Cortex of kidney (tissue), 1 donor: ENCODE measurements at places on chromosomes 5 and 9.

- DNase-seq, result no peak
These were observed 5.8 kb upstream of the IFNA1 start for GRCh38 chr9:21434202-21435014.

DNA sequence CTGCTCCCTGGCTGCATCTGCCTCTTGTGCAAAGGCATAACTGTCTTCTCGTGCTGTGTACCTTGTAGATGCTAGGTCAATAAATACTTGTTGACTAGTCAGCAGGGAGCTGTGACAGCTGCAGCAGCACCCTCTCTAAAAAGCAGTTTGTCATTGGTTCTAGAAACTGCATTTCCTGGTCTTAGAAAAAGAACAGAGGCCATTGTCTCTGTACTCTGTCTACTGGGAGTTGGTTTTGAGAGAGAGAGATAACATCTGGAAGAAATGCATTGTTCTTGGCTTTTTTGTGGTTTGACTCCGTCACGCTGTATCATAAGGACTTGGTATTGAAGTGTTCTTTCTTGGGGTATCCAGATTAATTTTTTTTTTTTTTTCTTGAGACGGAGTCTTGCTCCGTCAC, 32.3 kb downstream of the SH3GLB2 start:
- DNase-seq, result no peak

GRCh38 chr9:124698265-124698664, 72.8 kb downstream of the NR6A1 start:
- DNase-seq, result no peak

DNA sequence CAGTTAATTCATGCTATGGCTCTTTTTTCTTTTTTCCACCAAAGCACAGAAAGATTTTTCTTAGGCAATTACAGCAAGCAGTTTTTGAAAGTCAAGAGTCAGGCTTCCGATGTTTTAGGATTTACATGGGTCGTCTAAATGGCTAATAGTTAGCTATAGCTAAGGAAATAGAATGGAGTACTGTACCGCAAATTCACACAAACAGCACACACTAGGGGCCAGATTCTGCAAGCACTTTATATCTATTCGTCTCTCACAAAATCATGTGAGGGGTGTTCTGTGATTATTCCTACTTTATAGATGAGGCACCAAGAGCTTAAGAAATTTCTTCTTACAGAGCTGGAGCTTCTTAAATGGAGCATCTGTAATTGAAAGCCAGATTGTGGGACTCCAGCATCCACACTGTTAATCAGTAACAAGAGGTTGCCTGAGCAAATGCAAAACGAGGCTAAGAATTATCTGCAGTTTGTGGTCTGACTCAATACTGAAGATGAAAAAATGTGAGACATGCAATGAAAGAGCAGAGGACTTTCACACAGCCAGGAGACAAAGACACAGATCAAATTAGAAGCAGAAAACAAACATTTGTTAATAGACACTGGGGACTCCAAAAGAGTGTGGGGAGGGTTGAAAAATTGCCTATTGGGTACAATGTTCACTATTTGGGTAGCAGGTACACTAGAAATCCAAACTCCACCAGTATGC, 62.7 kb upstream of the CTXN3 start:
- no peak for DNase-seq

GRCh38 chr9:72262063-72262462, 102.9 kb downstream of the ZFAND5 start:
- no peak for DNase-seq

- no peak for DNase-seq
These were observed 271.6 kb downstream of the SYK start for GRCh38 chr9:91073049-91073810.

- no peak for DNase-seq
These were observed 20.3 kb downstream of the OSTF1 start for GRCh38 chr9:75108571-75108970.

DNA sequence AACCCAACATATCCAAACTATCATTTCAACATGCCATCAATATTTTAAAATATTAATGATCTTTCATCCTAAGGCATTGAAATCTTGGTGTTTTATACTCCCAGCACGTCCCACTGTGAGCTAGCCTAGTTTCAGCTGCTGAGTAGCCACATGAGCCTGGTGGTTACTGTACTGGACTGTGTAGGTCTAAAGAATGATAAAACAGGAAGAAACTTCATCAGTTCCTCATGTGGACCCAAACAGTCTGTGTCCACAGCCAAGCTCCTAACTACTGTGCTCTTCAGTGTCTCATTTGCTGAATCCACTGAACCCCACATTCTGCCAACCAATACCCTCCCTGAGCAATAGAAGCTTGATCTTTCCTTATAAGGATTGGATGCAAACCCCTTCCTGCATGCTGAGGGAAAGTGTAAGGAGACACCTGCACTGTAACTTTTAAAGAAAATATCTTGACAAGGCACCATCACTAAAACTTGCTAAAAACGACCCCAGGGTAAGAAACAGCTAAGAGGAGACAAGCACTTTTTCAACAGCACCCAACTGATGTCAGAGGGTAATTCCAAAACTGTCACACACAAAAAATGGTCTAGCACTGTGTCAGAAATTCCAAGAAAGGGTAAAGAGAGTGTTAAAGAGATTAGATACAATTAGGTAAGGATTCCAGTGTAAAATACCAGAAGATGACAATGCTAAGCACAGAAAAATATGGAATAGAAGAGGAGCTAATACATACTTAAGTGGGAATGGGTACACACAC, 126.9 kb downstream of the SPOCK1 start:
- no peak for DNase-seq

DNA sequence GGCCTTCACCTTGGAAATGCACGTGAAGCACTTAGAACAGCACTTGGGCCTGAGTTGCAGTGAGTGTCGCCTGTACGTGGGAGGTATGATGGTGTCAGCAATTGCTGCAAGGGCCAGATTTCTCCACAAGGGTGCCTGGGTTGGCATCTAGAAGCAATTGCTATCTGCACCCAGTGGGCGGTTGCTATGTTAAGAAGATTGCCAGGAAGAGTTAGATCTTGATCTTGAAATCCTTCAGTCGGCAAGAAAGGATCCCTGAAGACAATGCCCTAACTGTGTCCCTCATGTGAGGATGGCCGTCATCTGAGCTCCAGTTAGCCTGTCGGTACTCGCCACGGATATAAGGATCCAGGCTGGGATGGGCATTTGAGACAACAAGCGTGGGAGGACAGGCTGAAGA, 62.9 kb downstream of the MAMDC2 start:
- DNase-seq, result no peak

GRCh38 chr5:69414885-69415583, at the start of gene MARVELD2:
TSS of gene MARVELD2 (plus strand) at chr5:69415116. CDS start at chr5:69419386, 4,270 bp downstream.
- peak; percentile 58 for DNase-seq

GRCh38 chr5:150765799-150766169, 7.0 kb upstream of the DCTN4 start:
- DNase-seq, result no peak

DNA sequence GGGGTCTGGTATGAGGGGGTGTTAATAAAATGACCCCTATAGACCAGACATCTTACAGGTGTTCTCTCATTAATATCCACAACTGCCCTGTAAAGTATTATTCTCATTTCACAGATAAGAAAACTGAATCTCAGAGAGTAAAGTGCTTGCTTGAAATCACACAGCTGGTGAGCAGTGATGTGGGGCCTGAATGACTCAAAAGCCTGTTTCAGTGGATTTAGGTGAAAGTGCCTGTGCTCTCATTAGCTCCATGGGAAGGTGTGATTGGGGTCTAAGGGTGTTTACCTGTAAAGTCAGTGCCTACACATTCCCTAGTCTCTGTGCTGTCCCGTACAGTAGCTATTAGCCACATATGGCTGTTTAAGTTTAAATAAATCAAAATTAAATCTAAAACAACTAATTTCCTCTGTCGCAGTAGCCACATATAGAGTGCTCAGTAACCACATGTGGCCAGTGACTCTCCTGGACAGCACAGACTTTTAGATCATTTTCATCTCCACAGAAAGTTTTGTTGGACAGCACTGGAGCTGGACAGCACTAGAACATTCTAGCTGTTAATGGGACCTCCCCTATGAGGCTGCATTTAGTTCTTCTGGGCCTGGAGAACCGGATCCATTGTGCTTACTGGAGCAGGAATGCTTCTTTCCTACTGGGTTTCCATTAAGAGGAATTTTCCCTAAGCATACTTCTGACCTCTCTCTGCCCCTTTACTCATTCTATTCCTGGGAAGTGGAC, 52.5 kb upstream of the SEMA6A start:
- DNase-seq, result no peak
